ENCODE measurements at places on chromosomes 13 and 19.

- no peak for DNase-seq
Measured at GRCh38 chr19:55704494-55705245, 29.6 kb downstream of the EPN1 start.

GRCh38 chr19:35272122-35272719 lies 3.5 kb downstream of the USF2 start:
- no peak for DNase-seq

- no peak for DNase-seq
Measured at GRCh38 chr13:49407068-49407467, 36.8 kb downstream of the CAB39L start.

- DNase-seq = no peak
Measured at GRCh38 chr19:33437821-33438671, 64.5 kb downstream of the CEBPG start.

- DNase-seq = no peak
Measured at GRCh38 chr13:26485786-26486185, 71.7 kb upstream of the WASF3 start.

- DNase-seq = peak; percentile 4
Measured at GRCh38 chr13:110758195-110758805, 44.8 kb downstream of the ING1 start.

- no peak for DNase-seq
Measured at GRCh38 chr19:49851456-49852259, 699 bp downstream of the PTOV1 start.

GRCh38 chr19:956766-957440 lies 27.2 kb upstream of the WDR18 start:
- DNase-seq = no peak

GRCh38 chr19:7550169-7550770 lies 14.8 kb downstream of the PNPLA6 start:
- no peak for DNase-seq

DNA sequence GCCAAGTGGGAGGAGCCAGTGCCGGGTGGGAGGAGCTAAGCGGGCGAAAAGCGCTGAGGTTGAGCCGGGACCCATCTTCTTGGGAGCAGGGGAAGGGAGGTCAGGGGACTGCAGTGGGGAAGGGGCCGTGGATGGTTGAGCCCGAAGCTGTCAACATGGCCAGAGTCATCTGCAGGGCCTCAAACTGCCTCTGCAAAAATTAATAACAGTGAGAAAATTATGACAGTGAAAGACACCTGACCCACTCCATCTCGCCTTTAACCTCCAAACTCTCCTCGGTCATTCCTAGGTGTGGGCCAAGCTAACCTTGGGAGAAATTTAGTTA lies 30.1 kb downstream of the ZNF557 start:
- no peak for DNase-seq

DNA sequence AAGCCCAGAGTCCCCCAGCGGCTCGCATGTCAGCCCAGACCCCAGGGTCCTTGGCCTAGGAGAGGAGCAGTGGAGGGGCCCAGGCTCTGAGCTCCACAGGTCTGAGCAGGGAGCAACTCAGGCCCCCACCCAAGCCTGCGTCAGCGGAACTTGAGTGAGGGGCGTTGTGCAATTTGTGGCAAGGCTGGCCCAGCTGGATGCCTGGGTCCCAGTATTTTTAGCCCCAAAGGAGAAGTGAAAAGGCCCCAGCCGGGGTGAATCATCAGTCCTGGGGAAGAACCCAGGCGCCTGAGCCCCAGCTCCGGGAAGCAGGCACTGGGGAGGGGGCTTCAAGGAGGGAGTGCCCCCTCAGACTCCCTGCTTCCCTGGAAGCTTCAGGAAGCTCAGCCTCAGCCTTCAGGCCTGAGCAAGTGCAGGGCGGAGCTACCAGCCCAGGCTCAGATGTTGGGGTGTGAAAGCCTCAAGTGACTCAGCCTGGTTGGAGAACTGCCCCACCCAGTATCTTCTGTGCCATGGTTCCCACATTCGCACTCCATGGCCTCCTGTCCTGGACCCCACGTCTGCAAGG lies 7.2 kb downstream of the MED29 start:
- DNase-seq = no peak

GRCh38 chr13:30759748-30760147 lies 24.4 kb downstream of the ALOX5AP start:
- DNase-seq = no peak

DNA sequence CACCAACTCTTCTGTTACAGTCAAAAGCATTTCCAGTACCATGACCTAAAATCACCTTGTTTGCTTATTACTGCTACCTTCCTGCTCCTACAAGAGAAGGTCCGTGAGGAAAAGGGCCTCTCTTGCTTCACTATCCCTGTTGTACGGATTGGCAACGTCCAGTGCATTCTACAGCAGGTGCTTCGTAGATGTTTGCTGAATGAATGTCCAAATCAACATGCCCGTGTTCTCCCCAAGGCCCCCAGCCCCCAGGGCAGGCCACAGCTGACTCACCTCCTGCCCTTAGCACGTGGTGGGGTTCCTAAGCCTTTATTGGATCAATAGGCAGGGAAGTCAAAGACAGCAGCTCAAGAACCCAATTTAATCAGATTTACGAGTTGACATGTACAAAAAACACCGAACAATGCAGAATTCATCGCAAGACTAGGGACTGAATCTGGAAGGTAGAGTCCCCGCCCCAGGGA lies 5.5 kb upstream of the NAPA start:
- DNase-seq = no peak

- no peak for DNase-seq
Measured at GRCh38 chr13:34011552-34012085, 193.7 kb downstream of the RFC3 start.

DNA sequence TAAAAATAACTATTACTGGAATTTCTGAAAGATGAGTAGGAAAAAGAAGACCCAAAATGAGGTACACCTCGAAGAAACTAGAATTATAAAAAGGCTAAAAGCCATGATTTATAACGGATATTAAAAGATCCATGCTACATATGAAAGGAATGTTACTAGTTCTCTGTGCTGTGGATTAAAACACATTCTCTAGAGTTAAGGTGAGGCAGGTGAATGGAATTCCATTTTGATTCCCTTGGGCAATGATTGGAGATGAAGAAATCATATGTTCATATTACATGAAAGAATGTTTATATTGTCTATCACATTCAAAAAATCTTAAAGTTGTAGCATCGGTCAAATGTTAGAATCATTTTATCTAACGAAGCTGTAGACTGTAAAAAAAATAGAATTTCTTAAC lies 783.7 kb downstream of the PCDH9 start:
- DNase-seq = no peak

- DNase-seq = no peak
Measured at GRCh38 chr13:43357564-43357963, 334.2 kb downstream of the DNAJC15 start.

GRCh38 chr19:43504426-43505185 lies at the start of gene PHLDB3:
Gene PHLDB3 (minus strand): TSS chr19:43504746. CDS start chr19:43504118, 628 bp downstream.
- no peak for DNase-seq

- DNase-seq = no peak
Measured at GRCh38 chr19:46896076-46896794, 35.4 kb downstream of the ARHGAP35 start.

DNA sequence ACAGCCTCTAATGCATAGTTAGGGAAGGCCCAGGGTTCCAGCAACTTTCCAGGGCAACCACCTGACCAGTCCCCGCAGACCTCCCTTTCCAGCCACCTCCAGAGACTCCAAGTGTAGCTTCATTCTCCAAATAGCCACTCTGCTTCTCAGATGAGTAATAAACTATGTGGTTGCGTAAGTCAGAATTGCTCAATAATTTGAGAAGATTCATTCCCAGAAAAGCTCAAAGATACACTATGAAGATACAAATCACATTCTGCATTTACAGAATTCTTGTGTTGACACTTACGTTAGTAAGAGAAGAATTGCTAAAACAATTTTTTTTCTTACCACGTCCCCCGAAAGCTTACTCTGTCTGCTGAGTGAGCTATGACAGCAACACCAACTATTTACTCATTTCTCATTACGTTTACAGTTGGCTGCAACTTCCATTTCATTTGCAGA lies 8.2 kb upstream of the LATS2 start:
- DNase-seq = peak; percentile 82

DNA sequence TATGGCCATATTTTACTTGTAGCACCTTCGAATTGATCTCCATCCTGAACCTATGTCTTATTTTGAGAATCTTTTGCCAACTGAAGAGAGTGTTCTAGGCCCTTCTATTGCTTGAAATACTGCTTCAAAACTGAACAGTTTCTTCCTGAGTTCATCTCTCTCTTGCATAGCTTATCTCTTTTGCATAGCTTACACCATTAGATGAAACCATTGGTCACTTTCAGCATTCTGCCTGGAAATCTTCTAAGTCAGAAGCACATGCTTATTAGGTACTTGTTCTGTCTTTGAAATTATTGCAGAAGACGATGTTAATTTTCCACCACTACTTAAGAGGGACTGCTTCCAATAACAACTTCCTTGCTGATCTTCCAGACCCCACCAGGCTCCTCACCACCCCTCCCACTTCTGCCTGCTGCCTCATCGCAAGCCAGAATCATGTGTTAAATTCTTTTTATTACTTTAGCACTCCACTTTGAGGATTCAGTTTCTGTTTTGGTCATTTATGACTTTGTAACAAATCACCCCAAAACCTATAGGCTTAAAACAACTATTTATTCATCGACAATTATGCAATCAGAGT lies 122.4 kb upstream of the MAB21L1 start:
- no peak for DNase-seq

GRCh38 chr13:109698779-109699178 lies 87.6 kb downstream of the IRS2 start:
- DNase-seq = peak; percentile 73

DNA sequence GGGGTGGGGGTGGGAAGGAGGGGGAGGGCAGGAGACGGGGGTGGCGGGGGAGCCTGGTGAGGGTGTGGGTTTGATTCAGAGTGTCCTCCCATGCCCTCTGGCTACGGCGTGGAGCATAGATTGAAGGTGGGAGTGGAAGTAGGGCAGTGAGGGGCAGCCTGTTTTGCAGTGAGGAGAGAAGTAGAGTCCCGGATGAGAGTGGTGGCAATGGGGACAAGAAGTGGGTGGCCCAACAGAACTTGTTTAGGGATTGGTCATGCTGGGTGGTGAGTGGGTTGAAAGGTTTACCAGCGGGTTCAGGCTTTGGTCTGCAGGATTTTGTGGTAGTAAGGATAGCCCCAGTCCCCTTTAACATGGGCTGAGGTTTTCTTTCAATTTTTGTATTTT lies 35.5 kb downstream of the SIPA1L3 start:
- no peak for DNase-seq

DNA sequence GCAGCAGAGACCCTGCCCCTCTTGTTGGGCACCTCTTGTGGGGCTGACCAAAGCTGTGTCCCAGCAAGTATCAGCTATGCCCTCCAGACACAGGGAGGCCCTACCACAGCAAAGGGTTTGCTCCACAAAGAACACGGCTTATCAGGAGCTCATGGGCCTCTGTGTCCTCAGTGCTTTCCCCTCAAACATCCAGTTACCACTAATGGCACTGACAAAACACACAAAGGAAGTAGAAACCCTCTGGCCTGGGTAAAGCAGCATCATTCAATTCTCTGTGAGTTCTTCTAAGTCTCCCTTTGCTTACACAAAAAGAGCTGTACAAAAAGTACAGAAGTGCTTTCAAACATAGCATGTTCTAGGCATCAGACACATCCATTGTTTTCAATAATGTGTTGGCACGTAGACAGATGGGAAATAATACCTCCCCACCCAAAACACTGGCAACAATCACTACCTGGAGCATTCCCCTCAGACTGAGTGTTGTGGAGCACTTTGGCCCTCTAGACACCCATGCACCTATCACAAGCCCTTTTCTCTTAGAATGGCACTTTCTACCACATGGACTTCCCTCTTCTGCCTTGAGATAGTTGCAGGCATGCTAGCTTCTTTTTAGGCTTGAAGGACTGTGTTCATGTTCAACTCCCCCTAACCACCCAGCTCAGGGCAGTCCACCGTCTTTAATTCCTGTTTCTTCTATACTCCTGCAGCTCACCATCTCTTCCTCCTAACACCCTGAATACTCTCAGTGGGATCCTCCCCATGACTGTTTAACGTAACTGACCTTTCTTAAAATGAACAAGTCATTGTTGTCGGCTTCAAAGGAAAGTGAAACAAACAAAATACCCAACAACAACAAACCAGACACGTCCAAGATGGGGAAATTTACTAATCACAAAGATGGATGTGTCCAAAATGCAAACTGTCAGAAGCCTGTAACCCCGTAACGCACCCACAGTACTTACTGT lies 43.5 kb downstream of the ATP7B start:
- DNase-seq = no peak
